Activated naive CD4-positive, alpha-beta T cell treated with anti-CD3 and anti-CD28 coated beads, Interleukin-2, amount 50 U/mL, for 72 hours (primary cell): ENCODE measurements at places on chromosomes 11 and 22. TPM values are rescaled to one million over a fixed set of nuclear protein-coding genes. Genes with fewer than 3 reads are reported as not detected.

The OR8H1 gene
- total RNA-seq, result not detected

The CTSF gene
- 2.5 TPM for total RNA-seq

The TRIM29 gene
- not detected for total RNA-seq

The APOL5 gene
- not detected for total RNA-seq

The CD3E gene
- 371 TPM for total RNA-seq

The OR4D5 gene
- not detected for total RNA-seq

The MMP1 gene
- not detected for total RNA-seq

The ENTHD1 gene
- total RNA-seq, result 0.31 TPM

The CLMP gene
- 0.41 TPM for total RNA-seq

The LRRC4C gene
- not detected for total RNA-seq

The OR8G5 gene
- total RNA-seq, result not detected

The OVOL1 gene
- not detected for total RNA-seq

The CST6 gene
- 0.43 TPM for total RNA-seq

The OR8A1 gene
- total RNA-seq, result not detected

The RASGRP2 gene
- total RNA-seq, result 12.5 TPM

The BARX2 gene
- 0.16 TPM for total RNA-seq

The ANO3 gene
- not detected for total RNA-seq

The MRGPRE gene
- not detected for total RNA-seq

The RBFOX2 gene
- 4.9 TPM for total RNA-seq

The CREBZF gene
- total RNA-seq, result 61.0 TPM

The OR5B21 gene
- total RNA-seq, result 0.74 TPM

The ABCC8 gene
- not detected for total RNA-seq

The OR2D2 gene
- not detected for total RNA-seq

The CALCA gene
- not detected for total RNA-seq

The EXPH5 gene
- 5.6 TPM for total RNA-seq

The MYOD1 gene
- not detected for total RNA-seq

The FGF3 gene
- total RNA-seq, result not detected

The FGF4 gene
- total RNA-seq, result not detected

The DDIAS gene
- total RNA-seq, result 16.2 TPM

The NTM gene
- total RNA-seq, result not detected

The FAT3 gene
- total RNA-seq, result not detected

The SLC6A5 gene
- not detected for total RNA-seq

The SEC14L6 gene
- not detected for total RNA-seq
